ENCODE measurements at places on chromosomes 1 and 21. TPM values are rescaled to one million over a fixed set of nuclear protein-coding genes. Genes with fewer than 3 reads are reported as not detected.

DNA sequence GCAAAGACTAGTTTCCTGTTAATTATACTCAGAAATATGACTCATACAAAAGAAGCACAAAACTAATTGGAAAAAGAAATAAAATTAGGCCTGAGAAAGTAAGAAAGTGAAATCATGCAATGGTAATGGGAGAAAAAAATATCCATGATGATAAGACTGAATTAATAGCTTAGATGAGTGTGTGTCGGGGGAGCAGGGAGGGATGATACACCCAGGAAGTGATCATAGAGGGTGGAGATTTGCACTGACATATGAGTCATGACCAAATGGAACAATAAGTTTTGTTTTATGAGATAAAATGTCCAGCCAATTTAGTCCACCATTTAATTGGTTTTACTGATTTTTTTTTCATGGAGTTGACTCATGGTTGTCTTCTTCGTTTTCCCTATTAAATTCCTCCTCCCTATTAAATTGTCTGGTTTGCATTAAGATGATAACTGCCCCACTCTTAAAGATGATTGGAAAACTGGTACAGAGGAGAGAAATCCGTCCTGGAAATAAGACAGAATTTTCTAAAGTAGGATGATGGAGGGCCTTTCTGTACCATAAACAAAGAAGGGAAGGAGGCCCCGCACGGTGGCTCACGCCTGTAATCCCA, 111.7 kb upstream of the KCNJ6 start:
- no peak for DNase-seq
- H3K27me3 ChIP-seq, result peaks cover 4% of the 10 kb centered on the region
- no peaks in the 10 kb centered on the region for H3K36me3 ChIP-seq
- H3K27ac ChIP-seq, result no peak overlapping the region
- H3K4me3 ChIP-seq, result no peak overlapping the region
- no peaks in the 10 kb centered on the region for H3K4me1 ChIP-seq

DNA sequence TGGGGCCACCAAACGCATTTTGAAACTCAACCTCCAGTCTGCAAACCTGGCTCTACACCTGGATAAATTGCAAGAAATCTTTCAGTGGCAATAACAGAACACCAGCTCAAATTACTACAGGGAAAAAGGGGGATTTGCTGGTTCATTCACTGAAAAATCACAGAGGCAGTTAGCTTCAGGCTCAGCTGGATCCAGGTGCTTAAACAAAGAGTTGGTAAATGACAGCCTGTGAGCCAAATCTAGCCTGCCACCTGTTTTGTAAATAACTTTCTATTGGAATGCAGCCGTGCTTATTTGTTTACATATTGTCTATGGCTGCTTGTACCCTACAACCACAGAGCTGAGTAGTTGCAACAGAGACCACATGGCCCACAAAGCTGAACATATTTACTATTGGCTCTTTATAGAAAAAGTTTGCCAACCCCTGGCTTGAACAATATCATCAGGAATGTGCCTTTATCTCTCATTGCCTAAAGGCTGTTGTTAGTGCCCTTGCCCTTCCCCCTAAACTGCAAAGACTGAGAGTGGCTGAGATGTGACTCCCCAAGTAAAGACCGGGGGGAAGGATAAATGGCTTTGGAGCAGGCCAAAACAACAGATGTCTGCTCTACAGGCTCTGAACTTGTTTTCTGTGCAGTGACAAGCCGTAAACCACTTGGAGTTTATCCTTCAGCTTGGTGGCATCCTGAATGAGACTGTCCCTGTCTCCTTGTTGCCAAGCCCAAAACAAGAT, 21.5 kb upstream of the PTPRF start:
- H3K27ac ChIP-seq, result no peak overlapping the region
- H3K4me3 ChIP-seq, result no peak overlapping the region
- DNase-seq, result no peak

- no peak overlapping the region for H3K27ac ChIP-seq
- H3K4me1 ChIP-seq, result peaks cover 12% of the 10 kb centered on the region
- no peak for DNase-seq
- no peaks in the 10 kb centered on the region for H3K27me3 ChIP-seq
- no peaks in the 10 kb centered on the region for H3K36me3 ChIP-seq
Measured at GRCh38 chr1:201660931-201661822, 122.2 kb downstream of the NAV1 start.

DNA sequence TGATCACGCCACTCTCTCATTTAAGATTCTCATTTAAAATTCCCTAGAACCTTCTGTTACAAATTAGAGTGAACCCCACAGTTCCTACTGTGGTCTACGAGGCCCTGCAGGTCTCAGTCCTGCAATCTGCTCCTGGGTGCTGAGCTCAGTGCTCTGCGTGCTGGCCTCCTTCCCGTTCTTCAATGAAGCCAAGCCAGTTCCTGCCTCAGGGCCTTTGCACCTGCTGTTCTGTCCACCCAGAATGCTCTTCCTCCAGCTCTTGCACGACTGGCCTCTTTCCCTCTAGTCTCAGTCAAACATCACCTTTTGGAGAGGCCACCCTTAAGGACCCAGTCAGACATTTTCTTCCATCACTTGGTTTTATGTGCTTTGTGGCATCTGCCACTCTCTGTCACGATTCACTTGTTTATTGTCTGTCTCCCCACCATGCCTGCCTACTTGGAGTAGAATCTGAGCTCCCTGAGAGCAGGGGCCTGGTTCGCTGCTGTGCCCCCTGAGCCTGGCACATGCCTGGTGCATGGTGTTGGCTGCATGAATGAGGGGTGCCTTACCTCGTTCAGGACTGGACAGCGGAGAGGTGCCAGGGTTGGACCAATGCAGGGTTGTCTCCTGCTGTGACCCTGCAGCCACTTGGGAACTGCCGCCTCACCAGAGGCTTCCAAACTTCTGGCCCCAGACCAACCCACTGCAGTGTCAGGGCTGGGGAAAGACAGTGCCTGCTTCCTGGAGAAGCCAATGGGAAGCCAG, 9.7 kb upstream of the H6PD start:
- no peak overlapping the region for H3K27ac ChIP-seq
- no peak for DNase-seq
- H3K4me3 ChIP-seq, result no peak overlapping the region

- H3K27me3 ChIP-seq, result peaks cover 15% of the 10 kb centered on the region
- H3K4me1 ChIP-seq, result peaks cover 3% of the 10 kb centered on the region
- H3K4me3 ChIP-seq, result no peak overlapping the region
- H3K27ac ChIP-seq, result no peak overlapping the region
- no peaks in the 10 kb centered on the region for H3K36me3 ChIP-seq
Measured at GRCh38 chr1:85001742-85002141, 4.8 kb upstream of the MCOLN2 start.

DNA sequence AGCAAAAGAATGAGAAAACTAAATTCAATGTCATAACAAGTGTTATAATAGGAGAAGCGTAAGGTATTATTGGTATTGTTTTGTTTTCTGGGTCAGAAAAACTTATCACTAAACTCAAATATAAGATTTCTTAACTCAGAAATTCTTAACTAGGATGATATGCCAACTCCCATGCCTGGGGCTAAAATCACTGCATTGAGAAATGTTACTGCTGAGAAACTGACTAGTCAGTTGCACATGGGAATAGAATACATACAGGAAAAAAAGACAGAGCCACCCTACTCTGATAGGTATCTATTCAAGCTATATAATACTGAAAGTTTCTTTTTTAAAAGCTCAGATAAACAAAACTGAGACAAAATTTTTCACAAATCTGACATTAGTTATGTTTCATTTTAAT, 56.3 kb downstream of the PRPF38A start:
- no peak overlapping the region for H3K4me3 ChIP-seq
- H3K27ac ChIP-seq, result no peak overlapping the region
- H3K36me3 ChIP-seq, result peaks cover 16% of the 10 kb centered on the region
- H3K27me3 ChIP-seq, result no peaks in the 10 kb centered on the region
- DNase-seq, result no peak

GRCh38 chr1:248009681-248010080, 3.8 kb upstream of the OR2L5 start:
- no peak overlapping the region for H3K27ac ChIP-seq
- H3K27me3 ChIP-seq, result no peaks in the 10 kb centered on the region
- H3K36me3 ChIP-seq, result no peaks in the 10 kb centered on the region
- H3K4me1 ChIP-seq, result no peaks in the 10 kb centered on the region

- no peak overlapping the region for H3K27ac ChIP-seq
- H3K4me3 ChIP-seq, result no peak overlapping the region
- peaks cover 5% of the 10 kb centered on the region for H3K36me3 ChIP-seq
- H3K27me3 ChIP-seq, result no peaks in the 10 kb centered on the region
Measured at GRCh38 chr1:6872573-6873261, 87.5 kb downstream of the CAMTA1 start.

Gene CTSS
- 14.2 TPM for total RNA-seq

DNA sequence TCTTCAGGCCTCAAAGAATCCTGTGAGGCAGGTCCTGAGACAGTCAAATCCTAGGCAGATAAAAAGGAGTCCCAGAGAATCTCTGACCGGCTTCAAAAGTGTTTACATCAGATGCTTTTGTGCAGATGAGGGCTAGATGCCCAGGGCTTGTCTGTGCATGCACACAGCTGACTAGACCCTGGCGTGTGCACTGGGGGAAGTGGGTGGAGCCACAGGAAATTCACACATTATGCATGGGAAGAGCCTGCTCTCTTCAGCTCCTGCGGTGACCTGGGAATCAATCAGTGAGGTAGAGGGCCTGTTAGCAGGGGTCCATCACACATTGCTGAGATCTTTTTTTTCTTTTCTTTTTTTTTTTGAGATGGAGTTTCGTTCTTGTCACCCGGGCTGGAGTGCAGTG, 36.6 kb upstream of the NHLH2 start:
- H3K27me3 ChIP-seq, result peaks cover 5% of the 10 kb centered on the region
- H3K36me3 ChIP-seq, result no peaks in the 10 kb centered on the region
- DNase-seq, result peak; percentile 15
- H3K4me1 ChIP-seq, result no peaks in the 10 kb centered on the region
